ENCODE measurements at places on chromosomes 16 and 17.
A peak's percentile ranks its signal among the peaks of the same experiment; 100 is the strongest.

GRCh38 chr17:49995055-49995738 lies at the start of gene DLX3:
TSS of gene DLX3 (minus strand) at chr17:49995224. CDS start at chr17:49994998, 226 bp downstream.
- DNase-seq: no peak

- DNase-seq: no peak
Observed at GRCh38 chr16:88192601-88193000, 190.2 kb upstream of the ZNF469 start.

- DNase-seq: no peak
Observed at GRCh38 chr17:36901506-36901905, 35.8 kb upstream of the LHX1 start.

- DNase-seq: peak; percentile 48
Observed at GRCh38 chr17:48457080-48457836, 27.2 kb upstream of the SKAP1 start.

DNA sequence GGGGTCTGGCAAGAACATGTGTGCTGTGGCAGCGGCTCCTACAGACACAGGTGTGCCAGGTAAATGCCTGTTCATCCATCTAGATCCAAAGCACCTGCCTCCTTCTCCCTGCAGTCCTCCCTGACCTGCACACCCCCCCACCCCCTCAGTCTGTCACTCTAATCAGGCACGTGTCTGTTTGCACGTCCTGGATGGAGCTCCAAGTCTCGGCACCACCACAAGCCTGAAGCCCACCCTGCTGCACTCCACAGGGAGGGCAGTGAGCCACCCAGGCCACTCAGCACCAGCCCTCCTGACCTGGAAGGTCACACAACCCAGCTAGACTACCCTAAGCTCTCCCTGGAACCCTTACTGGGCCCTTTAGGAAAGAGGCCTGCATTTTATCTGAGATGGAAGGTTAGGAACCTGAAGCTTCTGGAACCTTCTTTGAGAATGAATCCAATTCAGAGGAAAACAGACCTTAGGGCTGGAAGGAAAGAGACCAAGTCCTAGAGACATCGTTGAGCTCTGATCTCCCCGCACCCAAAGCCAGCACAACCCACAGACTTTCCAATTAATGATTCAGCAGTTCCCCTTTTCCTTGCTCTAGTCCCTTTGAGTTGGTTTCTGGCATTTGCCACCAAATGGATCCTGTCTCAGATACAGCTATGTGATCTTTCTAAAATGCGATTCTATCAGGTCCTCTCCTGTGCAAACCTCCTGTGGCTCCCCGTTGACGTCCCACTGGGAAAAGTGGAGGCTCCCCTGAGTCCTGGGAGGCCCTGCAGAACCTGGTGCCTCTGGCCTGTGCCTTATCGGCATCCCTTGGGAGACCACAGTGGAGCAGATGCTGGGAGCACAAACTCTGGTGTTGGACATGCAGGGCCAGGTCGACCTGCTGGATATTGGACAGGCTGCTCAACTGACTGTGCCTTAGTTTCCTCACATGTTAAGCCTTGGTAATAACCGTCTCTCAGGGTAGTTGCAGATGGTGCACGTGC lies 67.9 kb downstream of the PRMT7 start:
- no peak for DNase-seq

- DNase-seq: peak; percentile 56
Observed at GRCh38 chr17:81926451-81927151, 934 bp downstream of the MAFG start.

- no peak for DNase-seq
Observed at GRCh38 chr17:42924891-42925290, 24.3 kb downstream of the G6PC1 start.

DNA sequence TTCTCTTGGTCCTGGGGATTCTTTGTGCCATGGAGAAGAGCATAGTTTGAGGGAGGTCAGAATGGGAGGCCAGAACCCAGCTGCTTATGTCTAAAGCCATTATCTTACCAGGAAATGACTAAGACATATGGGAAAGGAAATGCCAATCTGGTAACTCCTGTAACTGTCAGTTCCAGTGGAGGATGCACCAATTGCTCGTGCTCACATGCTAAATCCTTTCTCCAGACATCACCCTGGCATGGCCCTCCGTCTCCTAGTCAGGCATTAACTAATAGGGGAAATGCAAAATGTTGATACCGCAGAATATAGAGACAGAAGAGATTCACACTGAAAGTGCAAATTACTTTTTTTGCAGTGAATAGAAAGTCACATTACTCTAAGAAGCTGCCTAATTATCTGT lies 255.6 kb upstream of the HSBP1 start:
- no peak for DNase-seq

DNA sequence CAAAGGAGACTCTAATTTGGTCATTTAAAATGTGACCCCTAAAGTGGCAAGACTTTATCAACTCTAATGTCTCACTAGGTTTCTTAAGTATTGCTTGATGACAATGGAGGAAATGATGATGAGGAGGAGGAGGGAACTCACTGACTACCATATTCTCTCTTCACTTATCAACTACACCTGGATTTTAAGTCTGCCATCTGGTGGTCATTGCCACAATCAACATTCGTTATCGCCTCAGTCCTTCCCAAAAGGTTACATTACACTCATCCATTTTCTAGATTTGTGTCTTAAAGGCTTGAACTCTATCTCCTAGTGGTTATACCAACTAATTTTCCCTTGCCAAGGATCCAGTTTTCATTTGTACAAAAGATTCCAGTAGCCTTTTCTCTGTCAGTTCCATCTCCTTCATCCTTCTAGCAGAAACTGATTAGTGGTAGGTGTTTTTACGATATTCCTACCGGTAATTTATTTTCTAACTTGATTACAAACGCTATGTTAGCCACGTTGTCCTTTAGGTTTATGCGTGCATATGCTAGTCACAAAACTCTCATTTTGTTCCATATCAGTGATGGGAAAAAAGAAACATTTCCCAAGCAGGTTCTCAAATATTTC lies 114.6 kb upstream of the NOG start:
- DNase-seq: no peak

DNA sequence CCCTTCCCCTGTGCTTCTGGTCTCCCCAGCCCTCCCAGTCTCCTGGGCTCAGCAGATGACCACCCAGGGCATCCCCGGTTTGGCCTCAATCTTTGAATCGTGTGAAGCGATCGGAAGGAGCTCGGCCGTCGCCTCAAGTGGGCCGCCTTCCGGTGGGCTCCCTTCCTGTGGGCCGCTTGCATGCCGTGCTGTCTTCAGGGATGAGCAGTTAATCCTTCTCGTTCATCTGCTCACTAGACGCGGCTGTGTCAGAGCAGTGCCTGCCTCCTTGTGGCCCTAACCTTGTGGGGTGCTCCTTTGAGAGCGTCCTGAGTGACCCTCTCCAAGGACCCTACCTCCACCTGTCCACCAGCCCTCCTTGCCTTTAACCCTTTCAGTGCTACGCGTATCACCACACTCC lies 40.4 kb downstream of the BAIAP2 start:
- DNase-seq: no peak

DNA sequence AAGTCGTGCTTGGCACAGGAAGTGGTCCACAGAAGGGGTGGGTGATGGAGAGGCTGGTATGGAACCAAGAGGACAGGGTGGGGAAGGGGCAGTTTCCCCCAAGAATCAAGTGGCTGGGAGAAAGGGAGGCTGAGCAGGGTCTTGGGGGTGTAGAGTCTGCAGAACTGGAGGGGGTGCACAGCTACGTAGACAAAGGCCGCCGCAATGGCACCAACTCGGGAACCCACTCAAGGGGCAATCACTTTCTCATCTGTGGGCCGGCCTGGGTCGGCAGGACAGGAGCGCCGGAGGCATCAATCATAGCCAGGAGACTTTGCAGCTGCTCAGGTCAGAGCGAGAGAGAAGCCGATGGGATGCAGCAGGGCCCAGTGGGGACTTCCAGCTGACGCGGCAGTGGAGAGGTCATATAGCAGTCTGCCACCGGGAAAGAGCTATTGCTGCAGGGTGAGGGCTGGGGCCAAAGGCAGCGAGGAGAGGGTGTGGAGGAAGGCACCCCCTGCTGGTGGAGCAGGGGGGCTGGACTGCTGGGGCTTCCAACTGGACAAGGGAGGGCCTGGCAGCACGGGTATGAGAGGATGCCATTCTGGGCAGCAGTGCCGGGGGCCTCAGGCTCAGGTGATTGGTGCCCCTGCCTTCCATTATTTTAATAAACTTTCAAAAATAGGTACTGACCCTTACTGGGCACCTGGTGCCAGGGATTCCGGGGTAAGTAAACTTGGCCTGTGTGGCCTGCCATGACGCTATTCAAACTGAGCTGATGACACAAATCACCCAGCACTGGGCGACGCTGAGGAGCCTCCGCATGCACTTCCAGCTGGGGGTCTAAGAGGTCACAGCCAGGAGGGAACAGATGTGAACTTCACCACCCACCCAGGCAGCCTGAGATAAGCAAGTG lies 52.5 kb upstream of the MTSS2 start:
- DNase-seq: no peak

- DNase-seq: no peak
Observed at GRCh38 chr17:34645594-34645993, 66.2 kb downstream of the TMEM132E start.

- DNase-seq: no peak
Observed at GRCh38 chr16:55248494-55248893, 75.5 kb upstream of the IRX6 start.

Data from activated CD4-positive, CD25-positive, alpha-beta regulatory T cell (primary cell).